ENCODE measurements at places on chromosomes 5 and 9.
A peak's percentile ranks its signal among the peaks of the same experiment; 100 is the strongest.

GRCh38 chr5:66538531-66538930 is 57.7 kb upstream of the MAST4 start:
- no peak for DNase-seq

- no peak for DNase-seq
These were observed 825.4 kb upstream of the CDH6 start for GRCh38 chr5:30368064-30368463.

DNA sequence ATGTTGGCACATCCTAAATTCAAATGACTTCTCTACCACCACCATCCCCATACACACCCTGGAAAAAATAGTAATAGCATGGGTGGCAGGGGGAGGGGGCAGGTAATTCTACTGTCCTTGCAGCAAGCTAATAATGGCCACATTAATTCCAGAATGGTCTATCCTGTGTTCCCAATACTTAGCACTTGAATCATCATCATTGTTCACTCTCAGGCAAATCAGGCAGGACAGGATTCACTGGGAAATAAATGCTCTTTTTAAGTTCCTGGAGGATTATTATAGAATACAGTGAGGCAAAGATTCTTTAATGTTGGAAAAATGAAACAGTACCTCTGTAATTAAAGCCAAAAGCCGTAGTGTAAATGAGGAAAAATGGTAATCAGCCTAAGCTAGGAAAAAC is 254.5 kb downstream of the ARRDC3 start:
- DNase-seq, result no peak

DNA sequence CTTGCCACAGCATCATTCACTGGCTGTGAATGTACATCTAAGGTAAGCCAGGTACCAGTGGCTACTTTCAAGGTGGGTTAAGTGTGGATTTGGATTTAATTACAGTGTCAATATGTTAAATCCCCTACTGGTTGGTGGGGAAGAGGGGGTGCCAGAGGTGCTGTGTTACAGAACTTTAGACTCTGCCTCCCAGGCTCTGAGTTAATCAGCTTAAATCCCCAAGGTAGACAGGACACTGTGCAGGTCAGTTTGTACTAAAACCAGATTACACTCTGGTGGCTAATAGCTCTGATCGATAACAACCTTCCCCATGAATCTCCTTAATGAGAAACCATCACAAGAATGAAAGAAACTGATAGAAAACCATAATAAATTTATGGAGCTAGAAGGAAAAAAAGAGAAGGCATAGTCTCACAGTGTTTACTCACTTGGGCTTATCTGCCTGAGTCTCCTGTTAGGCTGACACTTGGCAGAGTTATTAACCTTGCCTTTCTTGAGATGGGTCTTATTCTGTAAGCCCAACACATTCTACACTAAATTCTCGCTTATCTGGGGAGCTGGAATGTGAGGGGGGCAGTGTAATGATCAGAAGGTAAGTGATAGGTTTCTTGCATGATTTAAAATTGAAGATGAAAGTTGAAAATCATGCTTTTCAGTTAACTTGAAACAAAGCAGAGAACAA is 106.8 kb downstream of the LMNB1 start:
- DNase-seq, result no peak

GRCh38 chr5:362978-363765 is 41.7 kb downstream of the AHRR start:
- no peak for DNase-seq

- DNase-seq, result no peak
These were observed 232.1 kb upstream of the PCSK5 start for GRCh38 chr9:75658301-75658905.

- DNase-seq, result no peak
These were observed 89.8 kb upstream of the RAD23B start for GRCh38 chr9:107193251-107193650.

- DNase-seq, result no peak
These were observed 24.1 kb downstream of the S1PR3 start for GRCh38 chr9:89015336-89015735.

DNA sequence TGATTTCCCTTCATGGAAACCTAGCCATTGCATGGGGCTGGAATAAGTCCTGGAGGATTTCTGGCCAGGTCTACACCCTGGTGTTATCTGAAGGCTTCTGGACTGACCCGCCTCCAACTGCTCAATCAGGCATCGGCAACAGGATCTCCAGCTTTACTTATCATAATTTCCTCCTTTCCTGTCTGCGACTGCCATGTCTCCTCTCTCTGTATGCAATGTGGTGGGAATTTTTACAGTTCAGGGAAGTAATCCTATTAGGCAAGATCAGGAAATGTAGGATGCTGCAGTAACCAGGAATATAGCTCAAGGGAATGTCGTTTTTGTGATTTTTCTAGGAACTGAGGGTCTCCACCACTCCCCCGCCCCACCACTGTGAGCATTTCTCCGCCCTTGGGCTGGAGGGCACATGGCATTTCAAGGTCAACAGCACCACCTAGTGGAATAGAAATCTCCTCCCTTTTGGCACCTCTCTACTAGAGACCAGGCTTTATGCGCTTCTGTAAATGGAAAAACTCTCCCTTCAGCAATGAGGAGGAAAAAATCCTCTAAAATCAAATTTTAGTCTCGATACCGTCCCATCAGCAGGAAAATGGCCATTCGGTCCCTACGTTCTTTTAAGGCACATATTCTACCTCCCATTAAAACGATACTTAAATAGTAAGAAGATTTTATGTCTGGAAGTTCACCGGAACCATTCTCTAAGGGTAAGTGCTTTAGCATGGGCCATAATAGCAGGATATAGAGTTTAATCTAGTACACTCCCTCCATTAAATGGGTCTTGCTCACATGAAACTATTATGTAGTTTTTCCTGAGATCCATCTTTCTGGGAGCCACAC is 93.0 kb downstream of the YTHDC2 start:
- peak; percentile 42 for DNase-seq

GRCh38 chr9:106019039-106019680 is 324.8 kb downstream of the TMEM38B start:
- peak; percentile 43 for DNase-seq

- no peak for DNase-seq
These were observed 354.5 kb downstream of the SPOCK1 start for GRCh38 chr5:137144656-137145055.

DNA sequence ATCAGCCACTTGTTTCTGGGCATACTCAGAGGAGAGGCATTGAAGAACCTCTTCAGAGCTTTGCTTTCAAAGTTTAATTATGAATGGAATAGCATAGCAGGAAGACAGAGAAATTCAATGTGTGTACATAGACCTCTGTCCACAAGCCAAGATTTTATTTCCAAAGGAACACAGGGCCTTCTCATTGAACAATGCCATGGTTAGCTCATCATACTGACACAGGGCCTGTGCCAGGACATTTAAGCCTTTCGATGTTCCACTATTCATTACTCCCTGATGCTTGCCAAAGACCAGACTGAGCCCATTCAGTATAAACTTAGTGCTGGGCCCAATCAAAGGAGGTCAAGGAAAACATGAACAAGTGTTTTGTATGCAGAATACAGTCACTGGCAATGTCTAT is 280.8 kb downstream of the FBXL17 start:
- DNase-seq, result peak; percentile 82

DNA sequence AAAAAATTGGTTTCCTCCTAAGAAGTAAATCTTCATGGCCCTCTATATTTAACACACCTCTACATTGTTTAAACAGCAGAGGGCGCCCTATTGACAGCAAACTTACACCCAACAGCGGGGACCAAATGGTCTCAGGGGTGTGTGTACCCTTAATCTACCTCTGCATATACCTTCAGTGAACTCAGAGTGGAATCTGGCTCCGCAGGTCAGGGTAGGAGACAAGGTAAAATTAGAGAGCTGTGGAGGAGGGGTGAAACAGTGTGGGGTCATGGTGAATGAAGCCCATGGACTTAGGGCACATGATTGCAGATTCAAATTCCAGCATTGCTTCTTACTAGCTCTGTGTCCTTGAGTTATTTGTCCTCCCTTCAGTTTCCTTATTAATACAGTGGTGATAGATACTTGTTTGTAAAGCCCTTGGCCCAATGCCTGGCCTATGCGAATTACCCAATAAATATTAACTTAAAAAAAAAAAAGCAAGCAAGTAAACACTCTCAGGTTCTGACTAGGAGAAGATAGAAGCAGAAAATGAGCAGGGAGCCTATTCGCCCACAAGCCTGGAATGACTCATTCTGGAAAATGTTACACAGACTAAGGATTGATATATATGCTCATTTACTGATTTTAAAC is 122.9 kb downstream of the CAVIN4 start:
- DNase-seq, result peak; percentile 21

GRCh38 chr5:169801324-169801777 is 164.3 kb downstream of the DOCK2 start:
- DNase-seq, result peak; percentile 7

GRCh38 chr9:12448246-12448645 is 244.9 kb upstream of the TYRP1 start:
- no peak for DNase-seq

- no peak for DNase-seq
These were observed 33.5 kb downstream of the ELL2 start for GRCh38 chr5:95927927-95928723.

- no peak for DNase-seq
These were observed 373 bp downstream of the FBXW5 start for GRCh38 chr9:136944212-136944518.

DNA sequence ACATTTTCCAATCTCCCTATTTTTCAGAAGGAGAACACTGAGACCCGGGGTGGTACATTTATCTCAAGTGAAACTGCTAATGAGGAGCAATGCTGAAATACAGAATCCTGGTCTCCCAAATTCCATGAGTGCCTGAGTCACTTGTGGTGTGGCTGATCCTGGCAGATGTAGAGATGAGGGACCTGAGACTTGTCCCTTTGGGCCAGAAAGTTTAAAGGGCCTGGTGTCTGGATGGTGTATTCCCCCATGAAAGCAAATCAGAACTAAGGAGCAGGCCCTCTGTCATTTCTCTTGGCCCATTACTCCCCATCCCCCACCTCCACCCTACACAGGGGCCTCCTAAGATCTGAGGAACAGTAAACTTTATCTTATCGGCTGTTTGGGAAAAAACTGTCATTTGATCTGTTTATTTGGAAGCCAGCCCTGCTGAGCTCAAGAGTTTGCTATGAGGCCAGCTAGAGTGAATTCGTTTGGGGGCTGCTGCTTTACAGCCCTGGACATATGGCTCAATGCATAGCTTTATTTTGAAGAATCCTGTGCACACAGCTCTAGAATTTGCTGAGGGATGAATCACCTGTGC is 140.3 kb downstream of the LHFPL2 start:
- no peak for DNase-seq

DNA sequence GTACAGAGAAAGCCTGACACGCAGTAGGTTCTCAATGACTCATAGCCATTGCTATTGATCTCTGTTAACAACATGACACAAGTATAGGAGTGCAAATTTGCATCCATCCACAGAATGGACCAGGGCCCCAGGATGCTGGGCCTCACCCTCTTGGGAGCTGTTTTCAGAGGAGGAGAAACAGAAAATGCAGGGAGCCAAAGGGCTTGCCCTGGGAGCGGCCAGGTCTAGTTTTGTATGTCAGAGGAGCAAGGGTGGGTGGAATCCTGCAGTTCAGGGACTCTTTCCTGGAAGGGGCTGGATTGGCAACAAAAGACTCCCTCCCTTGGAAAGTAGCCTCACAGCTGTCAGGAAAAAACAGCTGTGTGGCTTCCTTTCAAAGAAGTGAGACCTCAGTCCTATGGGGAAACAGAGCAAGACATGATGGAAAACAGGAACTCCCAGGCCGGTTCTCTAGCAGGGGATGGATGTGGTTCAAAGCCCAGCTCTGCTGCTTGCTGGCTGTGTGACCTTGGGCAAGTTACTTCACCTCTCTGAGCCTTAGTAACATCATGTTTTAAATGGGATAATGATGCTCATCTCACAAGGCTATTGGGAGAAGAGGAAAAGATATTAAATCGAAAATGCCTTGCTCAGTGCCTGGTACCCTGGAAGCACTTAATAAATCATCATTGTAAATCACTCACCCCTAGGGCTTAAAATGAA is 50.5 kb upstream of the SH3PXD2B start:
- DNase-seq, result no peak

GRCh38 chr9:100674419-100675122 is 96.7 kb downstream of the CAVIN4 start:
- no peak for DNase-seq

GRCh38 chr5:153959134-153959957 is 79.4 kb downstream of the FAM114A2 start:
- no peak for DNase-seq

GRCh38 chr5:102759700-102760099 is 4.6 kb downstream of the PAM start:
- no peak for DNase-seq

DNA sequence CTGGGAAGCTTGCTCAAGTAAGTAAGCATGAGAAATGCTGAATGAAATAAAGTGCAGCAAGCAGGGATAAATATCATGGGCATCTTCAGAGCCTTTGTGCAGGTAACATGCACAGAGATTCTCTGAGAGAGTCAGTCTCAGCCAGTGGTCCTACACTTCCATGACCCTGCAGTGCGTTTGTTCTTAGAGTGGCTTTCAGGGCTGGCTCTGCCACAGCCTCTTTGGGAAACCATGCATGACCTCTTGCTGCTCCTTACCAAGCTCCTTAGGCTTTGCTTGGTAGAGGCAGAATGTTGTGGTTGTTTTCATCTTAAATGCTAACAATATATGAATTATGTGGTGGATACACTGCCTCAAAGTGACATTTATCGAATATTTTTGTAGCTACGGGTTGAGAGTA is 5.4 kb downstream of the SYK start:
- DNase-seq, result no peak
